ENCODE measurements at places on chromosomes 12 and 14.
A peak's percentile ranks its signal among the peaks of the same experiment; 100 is the strongest.

DNA sequence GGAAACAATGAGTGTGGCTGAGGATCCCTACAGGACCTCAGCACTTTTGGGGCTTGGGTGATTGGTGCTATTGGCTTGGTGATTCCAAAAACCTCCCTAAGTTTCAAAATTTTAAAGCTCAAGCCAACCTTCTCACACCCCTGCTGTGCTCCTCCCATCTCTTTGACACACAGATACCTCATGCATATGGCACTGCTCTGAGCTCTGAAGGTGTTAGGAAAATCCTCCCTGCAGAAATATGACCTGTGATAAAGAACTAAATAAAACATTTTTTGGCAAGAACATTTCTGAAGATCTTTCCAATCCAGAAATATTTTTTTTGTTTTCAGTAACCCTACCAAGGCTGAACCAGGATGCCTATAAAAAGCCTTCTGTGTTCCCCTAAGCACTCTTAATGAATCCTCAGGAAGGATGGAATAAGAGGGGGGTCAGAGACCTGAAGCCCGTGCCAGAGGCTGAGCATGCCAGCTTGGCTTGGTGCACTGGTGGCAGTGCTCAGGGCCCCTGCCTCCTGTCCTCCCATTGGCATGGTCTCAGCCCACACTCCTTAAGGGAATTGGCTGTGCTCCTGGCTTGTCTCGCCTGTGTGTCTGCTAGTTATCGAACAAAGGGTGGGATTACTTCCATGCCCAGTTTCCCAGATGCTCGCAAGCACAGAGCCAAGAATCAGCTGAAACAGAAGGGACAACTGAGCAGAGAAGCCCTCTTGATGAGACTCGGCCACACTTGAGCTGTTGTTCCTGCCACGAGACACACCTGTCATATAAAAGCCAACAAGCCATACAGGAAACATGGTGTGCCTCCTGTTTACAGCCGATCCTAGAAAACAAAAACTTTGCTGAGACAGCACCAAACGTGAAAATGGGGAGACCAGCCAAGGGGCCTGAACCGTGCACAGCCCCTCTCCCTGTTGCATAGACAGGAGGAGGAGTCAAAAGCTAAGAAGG lies 132.7 kb upstream of the EEA1 start:
- no peak for DNase-seq

- no peak for DNase-seq
Observed at GRCh38 chr12:28209782-28210181, 19.5 kb downstream of the CCDC91 start.

- no peak for DNase-seq
Observed at GRCh38 chr14:99644723-99645544, at the start of gene HHIPL1. HHIPL1 (plus strand) TSS chr14:99645129; CDS start chr14:99645208, 79 bp downstream.

GRCh38 chr12:538731-539539 lies 79.2 kb downstream of the B4GALNT3 start:
- peak; percentile 67 for DNase-seq

DNA sequence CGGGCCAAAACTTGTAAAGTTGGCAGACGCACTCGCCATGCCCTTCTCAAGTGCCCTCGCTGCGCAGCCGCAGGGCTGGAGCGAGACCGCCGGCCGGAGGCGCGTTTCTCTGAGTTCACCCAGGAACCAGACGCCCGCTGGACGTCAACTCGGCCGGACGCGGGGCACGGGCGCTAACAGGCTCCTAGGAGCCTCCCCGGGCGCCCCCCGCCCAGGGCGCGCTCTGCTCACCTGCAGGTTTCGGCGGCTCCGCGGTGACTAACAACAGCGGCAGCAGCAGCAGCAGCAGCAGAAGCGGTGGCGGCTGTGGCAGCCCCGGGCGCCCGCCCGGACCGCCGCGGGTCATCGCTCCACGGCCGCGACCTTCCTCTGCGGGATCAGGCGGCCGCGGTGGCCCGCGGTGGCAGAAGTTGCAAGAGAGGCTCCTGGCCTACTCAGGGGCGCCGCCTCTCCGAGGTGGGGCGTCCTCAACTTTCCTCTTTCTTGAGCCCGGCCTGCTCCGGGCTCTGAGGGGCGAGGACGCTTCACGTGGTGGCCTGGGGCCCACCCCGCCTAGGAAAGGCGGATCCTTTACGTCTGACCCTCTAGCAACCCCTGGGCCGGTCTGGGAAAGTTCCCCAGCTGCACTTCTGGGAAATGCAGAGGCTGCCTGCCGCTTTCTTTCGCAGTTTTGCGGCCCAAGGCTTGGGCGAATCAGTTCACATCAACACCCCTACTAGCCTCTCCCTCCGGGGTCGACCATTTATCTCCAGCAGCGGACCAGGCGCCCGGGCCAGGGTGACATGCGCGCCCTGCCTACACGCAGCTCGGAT lies at the start of gene PLBD1:
TSS of gene PLBD1 (minus strand) at position 533 of the 812 bp plus-strand sequence. CDS start at position 346, 187 bp downstream.
- no peak for DNase-seq

All from brain microvascular endothelial cell (primary cell).